Activated naive CD8-positive, alpha-beta T cell treated with anti-CD3 and anti-CD28 coated beads for 36 hours (primary cell): ENCODE measurements at places on chromosomes 1 and 21. TPM values are rescaled to one million over a fixed set of nuclear protein-coding genes. Genes with fewer than 3 reads are reported as not detected.
A peak's percentile ranks its signal among the peaks of the same experiment; 100 is the strongest.

DNA sequence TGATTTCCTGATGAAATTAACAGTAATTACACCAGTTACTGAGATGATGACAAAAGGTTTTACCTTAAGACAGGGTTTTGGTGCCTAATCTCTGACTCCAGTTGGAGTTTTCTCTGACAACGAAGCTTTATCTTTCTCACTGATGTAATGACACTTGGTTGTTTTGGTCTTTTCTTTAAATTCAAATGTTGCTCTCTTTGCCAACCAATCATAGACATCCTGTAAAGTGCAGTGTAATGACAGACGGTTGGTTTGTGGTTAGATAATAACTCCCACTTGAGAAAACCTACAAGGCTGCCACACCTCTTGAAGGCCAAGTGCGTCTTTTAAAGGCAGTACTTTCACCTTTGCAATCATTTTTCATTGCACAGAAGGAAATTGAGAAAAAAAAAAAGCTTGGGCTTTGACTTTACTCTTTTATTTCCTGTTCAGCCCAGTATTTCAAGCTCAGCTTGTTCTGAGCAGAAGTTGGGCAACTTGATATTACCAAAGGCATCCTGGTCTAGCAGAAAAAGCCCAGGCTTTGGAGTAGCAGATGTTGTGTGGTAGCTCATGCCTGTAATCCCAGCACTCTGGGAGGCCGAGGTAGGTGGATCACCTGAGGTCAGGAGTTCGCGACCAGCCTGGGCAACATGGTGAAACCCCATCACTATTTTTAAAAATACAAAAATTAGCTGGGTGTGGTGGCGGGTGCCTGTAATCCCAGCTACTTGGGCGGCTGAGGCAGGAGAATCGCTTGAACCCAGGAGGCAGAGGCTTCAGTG lies 14.9 kb downstream of the PDIK1L start:
- peak; percentile 24 for DNase-seq

Gene SON
- 283 TPM for total RNA-seq

DNA sequence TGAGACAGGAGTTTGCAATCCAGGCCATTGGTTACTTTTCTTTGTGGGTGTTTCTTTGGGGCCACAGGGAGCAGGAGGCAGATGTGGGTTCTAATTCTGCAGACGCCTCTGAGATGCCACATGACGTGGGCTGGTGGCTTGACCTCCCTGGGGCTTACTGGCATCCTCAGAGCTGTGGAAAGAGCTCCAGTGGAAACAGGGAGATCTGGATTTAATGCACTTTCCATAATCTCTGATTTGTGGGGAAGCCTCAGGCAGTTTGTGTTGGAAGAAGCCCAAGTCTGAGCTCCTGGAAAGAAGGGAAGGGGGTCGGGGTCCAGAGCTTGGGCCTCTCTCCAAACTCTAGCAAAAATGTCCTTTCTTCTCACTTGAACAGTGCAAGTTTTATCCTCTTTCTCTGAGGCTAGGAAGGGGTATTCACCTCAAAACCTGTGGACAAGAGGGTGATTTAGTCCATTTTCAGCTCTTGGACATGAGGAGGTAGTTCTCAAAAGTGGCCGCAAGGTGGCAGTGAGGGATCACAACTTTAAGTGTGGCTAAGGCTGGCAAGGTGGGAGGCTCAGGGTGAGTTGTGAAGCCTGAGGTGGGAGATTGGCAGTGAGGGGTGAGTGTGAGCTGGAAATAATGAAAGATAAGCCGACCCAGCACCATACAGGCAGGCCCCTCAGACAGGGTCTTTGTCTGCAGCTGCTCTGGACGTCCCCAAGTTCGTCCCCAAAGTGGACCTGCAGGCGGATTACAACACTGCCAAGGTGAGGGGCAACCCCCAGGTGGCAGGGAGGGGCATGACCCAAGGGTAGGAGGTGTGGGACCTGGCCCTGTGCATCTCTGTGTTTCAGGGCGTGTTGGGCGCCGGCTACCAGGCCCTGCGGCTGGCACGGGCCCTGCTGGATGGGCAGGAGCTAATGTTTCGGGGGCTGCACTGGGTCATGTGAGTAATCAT lies 9.2 kb downstream of the IKBKE start:
- DNase-seq: peak; percentile 60

- no peak for DNase-seq
These were observed 57.4 kb downstream of the GALNT2 start for GRCh38 chr1:230124186-230125128.

DNA sequence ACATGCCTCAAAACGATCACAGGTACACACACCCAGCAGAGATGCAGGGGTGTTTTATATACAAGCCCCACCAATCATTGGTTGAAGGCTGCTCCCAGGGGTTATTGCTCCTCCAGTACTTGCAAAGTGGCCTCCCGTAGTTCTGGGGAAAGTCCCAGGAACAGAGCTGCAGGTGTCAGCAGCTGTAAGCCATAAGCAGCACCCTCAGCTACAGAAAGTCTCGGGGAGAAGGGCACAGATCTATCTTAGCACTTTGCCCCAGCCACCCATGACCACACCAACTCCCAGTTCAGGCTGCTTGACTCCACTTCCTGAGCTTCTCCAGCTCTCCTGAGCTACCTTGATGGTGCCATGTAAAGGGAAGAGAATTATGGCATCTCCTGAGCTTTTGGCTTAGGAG lies 222.7 kb upstream of the GJB5 start:
- no peak for DNase-seq

DNA sequence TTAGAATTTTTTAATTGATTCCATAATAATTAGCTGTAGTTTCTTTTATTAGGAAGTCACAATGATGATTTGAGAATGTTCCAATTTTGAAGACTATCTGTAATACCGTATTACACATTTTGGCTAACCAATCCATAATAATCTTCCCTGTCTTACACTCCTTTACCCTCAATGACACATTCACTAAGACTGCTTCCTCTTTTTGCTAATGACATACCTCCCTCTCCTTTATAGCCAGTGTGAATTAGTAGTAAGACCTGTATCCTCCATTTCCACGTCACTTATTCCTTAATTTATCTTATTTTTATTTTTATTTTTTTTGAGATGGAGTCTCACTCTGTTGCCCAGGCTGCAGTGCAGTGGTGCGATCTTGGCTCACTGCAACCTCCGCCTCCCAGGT lies 10.1 kb downstream of the KDM1A start:
- DNase-seq: no peak

GRCh38 chr1:87295445-87296110 lies 33.1 kb upstream of the LMO4 start:
- no peak for DNase-seq

GRCh38 chr1:109687641-109688499 lies at the start of gene GSTM1:
Gene GSTM1, plus strand, starts transcription at chr1:109687817. Its CDS starts 57 bp downstream, at chr1:109687874.
- DNase-seq: no peak

DNA sequence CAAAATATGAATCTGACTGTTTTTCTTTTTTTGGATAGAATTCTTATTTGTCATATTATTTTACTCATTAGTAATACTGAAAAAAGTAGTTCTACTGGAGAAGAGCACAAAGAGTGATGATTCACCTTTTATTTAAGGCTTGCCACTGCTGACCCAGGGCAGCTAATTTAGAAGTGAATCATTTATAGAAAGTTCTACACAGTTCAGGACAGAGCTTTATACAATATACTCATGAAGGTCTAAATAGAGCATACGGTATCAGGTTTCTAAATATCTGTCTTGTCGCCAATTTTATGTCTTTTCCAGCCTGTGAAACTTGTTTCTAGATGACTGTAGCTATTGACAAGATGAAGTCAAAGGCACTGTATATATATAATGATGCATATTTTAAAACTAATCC lies 25.0 kb downstream of the GIPC2 start:
- DNase-seq: no peak

Gene FALEC
- not detected for total RNA-seq

Gene FAM78B
- 0.74 TPM for total RNA-seq

Gene HRNR
- total RNA-seq: not detected

- no peak for DNase-seq
These were observed 154.2 kb upstream of the DEPDC1 start for GRCh38 chr1:68651115-68651514.

Gene SELL
- total RNA-seq: 110 TPM

GRCh38 chr21:44525391-44526095 lies 14.5 kb downstream of the KRTAP10-1 start:
- DNase-seq: no peak

DNA sequence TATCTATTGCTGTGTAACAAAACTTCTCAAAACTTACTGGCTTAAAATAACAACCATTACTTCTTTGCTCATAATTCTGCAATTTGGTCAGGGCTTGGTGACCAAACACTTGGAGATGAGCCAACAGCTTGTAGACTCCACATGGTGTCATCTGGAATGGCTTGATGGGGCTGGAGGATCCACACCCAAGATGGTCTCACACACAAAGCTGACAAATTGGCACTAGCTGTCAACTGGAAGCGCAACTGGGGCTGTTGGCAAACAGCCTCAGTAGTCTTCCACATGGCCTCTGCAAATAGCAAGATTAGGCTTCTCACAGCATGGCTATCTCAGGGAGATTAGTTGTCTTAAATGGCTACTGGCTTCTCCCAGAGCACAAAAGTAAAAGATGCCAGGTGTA lies 27.1 kb upstream of the MTF2 start:
- DNase-seq: no peak

Gene TNFRSF25
- 67.8 TPM for total RNA-seq

DNA sequence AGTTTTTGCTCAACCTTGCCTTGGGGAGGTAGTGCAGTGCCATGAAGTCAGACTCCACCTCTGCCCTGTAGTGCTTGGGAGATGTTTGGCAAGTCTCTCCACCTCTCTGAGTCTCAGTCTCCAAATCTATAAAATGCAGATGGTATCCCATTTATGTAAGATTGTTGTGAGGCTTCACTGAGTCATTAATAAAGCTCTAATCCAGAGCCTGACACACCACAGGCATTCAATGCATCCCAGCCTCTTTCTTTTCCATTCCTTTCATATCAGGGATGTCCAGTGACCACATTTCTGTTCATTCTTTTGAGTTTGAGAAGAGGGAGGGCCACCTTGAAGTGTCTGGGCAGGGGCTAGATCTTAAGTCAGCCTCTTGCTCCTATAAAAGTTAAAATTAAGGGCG lies 37.6 kb upstream of the LMO4 start:
- DNase-seq: no peak

Gene SPRR2E
- total RNA-seq: not detected

DNA sequence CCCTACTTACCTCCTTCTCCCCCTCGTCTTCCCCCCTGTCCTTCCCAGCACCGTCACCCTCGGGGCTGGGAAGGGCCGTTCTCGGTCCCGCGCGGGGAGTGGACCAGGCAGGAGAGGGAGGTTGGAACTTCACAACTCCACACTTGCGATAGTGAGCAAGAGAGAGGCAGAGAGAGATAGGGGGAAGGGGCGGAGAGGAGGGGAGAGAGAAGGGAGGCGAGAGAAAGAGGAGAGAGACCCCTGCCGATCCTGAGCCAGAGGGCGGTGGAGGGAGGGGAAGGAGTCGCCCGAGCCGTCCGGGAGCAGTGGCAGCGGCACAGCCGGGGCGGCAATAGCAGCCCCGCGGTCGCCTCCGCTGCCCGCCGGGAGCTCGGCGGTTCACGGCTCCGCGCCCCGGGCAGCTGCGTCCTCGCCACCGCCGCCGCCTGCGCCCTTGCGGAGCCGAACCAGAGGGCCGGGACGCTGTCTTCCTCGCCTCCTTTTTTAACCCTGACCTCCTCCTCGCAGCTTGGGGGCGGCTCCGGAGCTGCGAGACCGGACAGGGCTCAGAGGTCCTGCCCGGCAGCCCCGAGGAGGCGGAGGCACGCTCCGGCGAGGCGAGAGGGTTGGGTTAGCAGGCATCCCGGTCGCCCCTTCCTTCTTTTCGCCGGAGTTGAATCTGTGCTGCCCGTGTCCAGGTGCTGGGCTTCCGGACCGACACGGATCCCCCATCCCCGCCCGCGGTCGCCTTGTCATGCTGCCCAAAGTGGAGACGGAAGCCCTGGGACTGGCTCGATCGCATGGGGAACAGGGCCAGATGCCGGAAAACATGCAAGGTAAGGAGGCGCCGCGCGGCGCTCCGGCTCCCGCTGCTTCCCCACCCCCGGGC lies 11.7 kb downstream of the NR5A2 start:
- peak; percentile 39 for DNase-seq

Gene KCNJ9
- total RNA-seq: 0.04 TPM

DNA sequence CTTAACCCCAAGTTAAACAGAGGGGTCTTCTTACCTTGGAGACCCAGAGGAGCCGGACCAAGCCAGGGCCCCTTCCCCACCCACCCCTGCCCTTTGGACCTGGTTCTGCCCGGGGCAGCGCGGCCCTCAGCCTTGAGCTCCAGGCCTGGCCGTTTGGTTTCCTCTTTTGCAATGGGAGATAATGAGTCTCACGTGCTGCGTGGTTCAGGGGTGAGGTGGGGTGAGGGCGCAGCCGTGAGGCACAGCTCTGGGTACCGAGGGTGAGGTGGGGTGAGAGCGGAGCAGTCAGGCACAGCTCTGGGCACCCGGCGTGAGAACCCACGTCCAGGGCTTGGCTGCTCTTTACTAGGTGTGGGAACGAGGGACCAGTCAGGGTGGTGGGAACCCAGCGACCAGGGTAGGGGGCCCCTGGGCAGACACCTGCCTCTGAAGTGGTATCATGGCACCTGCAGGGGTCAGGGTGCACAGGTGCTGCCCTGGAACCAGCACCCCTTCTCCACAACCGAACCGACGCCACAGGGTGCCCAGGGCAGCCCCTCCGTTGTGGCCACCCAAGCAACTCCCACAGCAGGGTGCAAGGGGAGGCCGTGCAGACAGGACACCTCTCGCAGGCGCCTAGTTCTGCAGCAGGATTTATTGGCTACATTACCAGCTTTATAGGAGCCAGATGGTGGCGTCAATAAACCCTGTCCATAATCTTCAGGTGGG lies 182.2 kb downstream of the PRDM16 start:
- no peak for DNase-seq

GRCh38 chr1:81032374-81032773 lies 768.4 kb upstream of the ADGRL2 start:
- DNase-seq: no peak

- DNase-seq: no peak
These were observed 144.1 kb upstream of the C8B start for GRCh38 chr1:57109883-57110282.

Gene TAS1R3
- 0.20 TPM for total RNA-seq

GRCh38 chr1:117985973-117986372 lies 56.4 kb downstream of the WDR3 start:
- no peak for DNase-seq

DNA sequence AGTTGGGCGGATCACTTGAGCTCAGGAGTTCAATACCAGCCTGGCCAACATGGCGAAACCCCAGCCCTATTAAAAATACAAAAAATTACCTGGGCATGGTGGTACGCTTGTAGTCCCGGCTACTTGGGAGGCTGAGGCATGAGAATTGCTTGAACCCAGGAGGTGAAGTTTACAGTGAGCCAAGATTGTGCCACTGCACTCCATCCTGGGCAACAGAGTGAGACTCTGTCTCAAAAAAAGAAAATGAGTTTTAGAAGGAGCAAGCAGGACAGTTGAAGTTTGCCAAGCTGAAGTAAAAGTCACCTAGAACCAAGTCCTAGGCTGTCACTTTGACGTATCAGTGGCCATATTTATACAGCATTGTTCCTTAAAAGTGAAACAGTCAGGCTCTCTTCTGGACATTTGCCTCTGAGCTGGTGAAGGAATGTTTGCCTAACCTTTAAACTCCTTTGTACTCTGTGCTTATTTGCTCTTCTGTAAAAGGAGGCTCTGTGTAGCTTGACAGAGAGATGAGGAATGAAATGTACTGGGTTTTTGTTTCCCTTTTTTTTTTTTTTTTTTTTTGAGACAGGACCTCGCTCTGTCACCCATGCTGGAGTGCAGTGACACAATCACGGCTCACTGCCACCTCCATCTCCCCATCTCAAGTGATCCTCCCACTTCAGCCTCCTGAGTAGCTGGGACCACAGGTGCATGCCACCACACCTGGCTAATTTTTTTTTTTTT lies 2.8 kb downstream of the RAB4A start:
- no peak for DNase-seq

- DNase-seq: no peak
These were observed 150.8 kb upstream of the C1orf105 start for GRCh38 chr1:172269644-172270043.

GRCh38 chr1:20686883-20687725 lies 25.9 kb upstream of the DDOST start:
- no peak for DNase-seq
